Occipital lobe (tissue), 3 donors: ENCODE measurements at places on chromosomes 1 and 21. TPM values are rescaled to one million over a fixed set of nuclear protein-coding genes. Genes with fewer than 3 reads are reported as not detected.

- no peak for DNase-seq
Measured at GRCh38 chr1:219782311-219782710, 146.0 kb downstream of the SLC30A10 start.

OR6K3 gene
- not detected for total RNA-seq

GRCh38 chr1:50371749-50372148 is 51.5 kb downstream of the DMRTA2 start:
- no peak for DNase-seq

DNA sequence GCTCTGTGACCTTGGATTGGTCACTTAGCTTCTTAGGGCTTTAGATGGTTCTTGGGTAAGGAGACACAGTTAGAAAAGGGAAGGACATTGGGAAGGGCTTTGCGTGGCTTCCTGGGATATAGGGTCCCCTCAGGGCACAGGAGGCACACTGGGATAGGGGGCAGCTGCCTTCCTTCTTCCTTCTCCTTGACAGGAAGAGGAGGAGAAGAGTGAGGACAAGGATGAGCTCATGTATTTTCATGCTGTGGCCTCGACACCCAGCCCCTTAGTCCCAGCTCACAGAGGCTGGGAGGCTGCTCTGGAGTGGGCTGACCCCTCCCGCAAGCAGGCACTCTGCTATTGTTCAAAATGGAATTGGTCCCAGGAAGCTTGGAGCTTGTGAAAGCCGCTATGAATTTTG is 45.7 kb upstream of the POU3F1 start:
- DNase-seq = no peak

DNA sequence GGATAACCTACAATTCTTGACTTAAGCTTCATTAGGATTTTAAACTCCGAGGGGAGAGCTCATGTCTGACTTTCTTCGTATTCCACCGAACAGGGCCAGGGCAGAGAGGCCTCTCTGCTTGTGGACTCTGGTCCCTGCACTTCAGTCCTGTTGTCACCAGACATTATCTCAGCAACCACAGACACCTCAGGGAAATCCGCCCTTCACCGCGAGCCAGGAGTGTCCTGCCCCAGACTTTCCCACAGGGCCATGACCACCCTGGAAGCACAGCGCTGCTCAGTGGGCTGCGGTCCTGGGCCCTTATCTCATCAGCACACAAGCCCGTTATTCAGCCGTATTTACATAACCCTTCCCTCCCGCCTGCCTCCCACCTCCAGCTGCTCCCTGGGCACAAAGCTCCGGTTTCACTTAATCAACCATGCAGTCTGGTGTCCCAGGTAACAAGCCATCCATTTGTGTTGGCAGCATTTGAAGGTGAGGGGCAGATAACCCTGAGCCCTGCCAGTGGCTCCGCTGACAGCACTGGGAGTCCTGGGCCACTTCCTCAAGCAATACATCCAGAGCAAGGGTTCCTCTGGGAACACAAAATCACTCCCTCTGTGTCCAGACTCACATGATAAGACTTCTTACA is 122.8 kb upstream of the RAB4A start:
- DNase-seq = no peak

HPCAL4 gene
- total RNA-seq = 51.2 TPM

- no peak for DNase-seq
Measured at GRCh38 chr1:115744646-115745275, 23.8 kb downstream of the CASQ2 start.

KLHDC8A gene
- total RNA-seq = 18.6 TPM

GRCh38 chr1:48568501-48568900 is 96.5 kb upstream of the SPATA6 start:
- no peak for DNase-seq
